ENCODE measurements at places on chromosomes 12 and 14.

DNA sequence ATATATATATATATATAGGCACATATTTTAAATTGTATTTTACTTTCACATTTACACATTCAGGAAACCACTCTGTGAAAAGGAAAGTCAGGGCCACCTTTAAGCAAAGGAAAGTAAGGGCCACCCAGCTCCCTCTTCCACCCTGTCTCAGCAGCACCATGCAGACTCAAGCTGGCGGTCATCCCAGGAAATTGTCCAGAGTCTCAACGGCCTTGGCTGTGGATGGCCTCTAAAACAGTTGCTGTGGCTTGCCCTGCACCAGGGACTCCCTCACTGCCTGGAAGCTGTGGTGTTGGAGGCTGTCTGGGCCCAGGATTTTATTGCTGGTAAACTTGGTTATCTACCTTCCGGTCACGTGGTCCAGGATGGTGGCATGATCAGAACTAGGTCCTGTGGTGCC lies 11.8 kb upstream of the RPL10L start:
- no peak for DNase-seq

DNA sequence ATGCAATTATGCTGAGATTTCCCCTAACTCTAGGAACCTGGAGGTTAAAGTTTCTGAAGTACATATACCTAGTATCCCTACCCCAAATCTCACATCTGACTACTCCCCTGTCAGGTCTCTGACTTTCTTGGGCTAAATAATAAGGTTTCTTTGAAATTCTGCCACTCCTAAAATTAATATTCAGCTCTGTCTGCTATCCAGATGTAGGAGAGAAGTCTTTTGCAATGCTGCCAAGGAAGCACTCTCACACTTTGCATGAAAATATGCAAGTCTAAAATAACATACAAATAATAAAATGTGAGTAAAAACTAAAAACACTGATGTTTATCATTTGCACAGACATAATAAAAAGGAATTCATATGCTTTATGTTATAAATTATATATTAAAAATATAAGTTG lies 196.9 kb upstream of the LRFN5 start:
- DNase-seq, result no peak

DNA sequence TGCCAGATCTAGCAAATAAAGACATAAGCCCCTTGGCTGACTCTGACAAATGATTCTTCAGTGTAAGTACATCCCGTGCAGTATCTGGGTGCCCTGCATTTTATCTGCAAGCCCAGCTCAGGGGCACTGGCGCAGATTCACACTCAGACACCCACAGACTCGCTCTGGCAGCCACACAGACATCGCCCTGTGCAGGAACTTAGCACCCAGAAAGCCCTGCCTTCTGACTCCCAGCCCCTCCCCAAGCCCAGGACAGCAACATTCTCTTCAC lies 44.9 kb upstream of the NCOR2 start:
- DNase-seq, result no peak

GRCh38 chr12:89907659-89908058 lies 199.0 kb upstream of the ATP2B1 start:
- DNase-seq, result no peak

GRCh38 chr14:81031488-81031887 lies 76.1 kb downstream of the TSHR start:
- no peak for DNase-seq

Data from RWPE2 (cell line).